ENCODE measurements at places on chromosomes 16 and 17.
A peak's percentile ranks its signal among the peaks of the same experiment; 100 is the strongest.

DNA sequence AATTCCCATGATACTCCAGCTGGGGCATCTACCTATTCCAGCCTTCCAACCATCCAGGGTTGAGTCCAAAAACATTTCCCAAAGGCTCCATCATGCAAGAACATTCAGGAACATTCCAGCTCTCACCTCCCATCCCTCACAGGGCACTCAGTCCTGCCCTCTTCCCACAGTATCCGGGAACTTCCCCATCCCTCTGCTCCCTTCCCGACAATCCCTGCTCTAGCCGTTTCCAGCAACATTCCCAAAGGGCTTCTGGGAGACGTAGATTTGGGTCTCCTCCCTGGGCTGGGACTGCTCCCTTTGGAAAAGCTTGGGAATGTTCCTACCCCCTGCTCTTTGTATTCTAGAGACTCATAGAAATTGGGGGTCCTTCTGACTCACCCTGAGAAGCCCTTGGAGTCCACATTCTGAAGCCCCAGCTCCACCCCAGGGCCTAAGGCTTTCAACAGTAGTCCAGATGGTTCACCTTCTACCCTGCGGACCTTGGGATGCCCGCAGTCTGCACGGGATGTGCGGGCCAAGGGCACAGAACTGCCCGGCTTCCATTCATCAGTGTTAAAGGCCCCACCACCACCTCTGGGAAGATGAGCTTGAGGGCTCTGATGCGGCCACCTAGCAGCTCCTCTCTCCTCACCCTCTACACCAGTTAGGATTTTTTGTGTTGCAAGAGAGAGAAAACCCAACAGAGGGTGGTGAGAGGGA, 25.4 kb downstream of the NGFR start:
- DNase-seq, result no peak

- no peak for DNase-seq
Measured at GRCh38 chr16:27446721-27447120, 44.7 kb downstream of the IL21R start.

DNA sequence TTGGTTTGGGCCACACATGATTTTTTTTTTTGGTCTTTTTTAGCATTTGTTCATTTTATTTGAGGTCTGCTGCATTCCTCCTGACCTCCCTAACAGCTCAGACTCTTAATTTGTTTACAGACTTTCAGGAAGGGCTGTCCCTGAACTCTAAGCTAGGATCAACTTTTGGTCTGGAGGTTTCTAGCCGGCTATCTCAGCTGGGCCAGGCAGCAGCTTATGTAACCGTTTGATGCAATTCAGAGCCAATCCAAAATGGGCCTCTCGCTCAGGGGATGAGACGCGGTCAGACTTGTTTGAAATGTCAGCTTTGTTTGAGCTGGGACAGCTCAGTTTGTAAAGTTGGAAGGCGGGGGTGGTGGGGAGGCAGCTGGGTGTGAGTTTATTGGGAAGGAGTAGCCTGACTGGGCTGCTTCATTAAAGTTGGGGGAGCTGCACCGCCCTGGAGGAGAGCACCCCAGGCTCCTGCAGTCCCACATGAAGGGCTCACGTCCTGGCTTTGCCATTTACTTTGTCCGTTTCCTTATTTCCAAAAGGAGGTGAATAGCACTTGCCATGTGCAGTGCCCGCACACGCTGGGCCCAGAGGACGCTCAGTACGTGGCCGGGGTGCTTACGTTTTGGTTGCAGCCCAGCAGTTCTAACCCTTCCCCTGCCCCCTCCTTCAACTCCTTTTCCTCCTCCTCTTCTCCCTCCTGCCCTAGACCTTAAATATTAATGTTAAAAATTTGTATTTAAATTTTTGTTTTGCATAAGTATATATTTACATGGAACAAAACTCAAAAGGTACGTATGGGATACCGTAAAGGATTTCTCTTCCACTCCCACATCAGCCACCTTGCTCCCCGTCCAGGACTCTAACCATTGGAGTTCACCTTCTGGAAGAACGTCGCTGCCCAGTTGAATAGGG, 121.2 kb downstream of the SNX29 start:
- DNase-seq, result peak; percentile 46

GRCh38 chr17:76250141-76250540, 9.8 kb upstream of the RNF157 start:
- DNase-seq, result no peak

- peak; percentile 88 for DNase-seq
Measured at GRCh38 chr17:81923302-81924260, 4.0 kb downstream of the MAFG start.

- DNase-seq, result peak; percentile 43
Measured at GRCh38 chr16:74297145-74297665, 591 bp downstream of the PSMD7 start.

DNA sequence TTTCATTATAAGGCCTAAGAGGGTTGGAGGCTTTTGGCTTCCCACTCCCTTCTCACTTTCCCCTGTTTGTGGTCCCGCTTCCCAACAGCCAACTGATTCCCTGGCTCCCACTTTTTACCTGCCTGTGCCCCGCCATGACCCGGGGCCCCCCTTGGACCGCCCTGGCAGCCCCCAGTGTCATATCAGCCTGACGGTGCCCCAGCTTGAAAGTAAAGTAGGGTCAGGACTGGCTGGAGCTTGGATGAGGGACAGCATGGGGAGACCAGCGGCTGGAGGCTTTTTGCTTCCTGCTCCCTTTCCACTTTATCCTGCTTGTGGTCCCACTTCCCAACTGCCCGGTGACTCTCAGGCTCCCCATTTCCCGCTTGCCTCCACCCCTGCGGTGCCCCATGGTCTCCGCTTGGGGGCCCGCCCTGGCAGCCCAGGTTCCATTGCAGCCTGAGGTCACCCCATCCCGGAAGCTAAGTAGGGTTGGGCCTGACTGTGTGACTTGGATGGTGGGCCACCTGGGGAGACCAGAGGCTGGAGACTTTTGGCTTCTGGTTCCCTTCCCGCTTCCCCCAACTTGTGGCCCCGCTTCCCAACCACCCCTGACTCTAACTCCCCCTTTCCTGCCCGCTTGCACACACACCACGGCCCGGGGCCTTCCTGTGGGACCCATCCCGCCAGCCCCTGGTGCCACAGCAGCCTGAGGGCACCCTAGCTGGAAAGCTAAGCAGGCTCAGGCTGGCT, 2274.7 kb downstream of the TP53TG3F start:
- no peak for DNase-seq

DNA sequence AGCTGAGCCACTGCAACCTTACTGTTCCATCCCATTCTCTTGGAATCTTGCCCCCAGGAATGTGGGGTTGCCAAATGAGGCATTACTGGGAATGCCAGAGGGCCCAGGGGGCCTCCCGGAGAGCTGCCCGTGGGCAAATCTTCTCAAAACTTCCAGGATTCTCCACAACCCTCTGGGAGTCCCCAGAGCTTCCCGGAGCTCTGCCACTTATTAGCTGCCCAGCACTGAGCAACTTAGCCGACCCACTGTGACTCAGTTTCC, 306.0 kb downstream of the FOXL1 start:
- no peak for DNase-seq

DNA sequence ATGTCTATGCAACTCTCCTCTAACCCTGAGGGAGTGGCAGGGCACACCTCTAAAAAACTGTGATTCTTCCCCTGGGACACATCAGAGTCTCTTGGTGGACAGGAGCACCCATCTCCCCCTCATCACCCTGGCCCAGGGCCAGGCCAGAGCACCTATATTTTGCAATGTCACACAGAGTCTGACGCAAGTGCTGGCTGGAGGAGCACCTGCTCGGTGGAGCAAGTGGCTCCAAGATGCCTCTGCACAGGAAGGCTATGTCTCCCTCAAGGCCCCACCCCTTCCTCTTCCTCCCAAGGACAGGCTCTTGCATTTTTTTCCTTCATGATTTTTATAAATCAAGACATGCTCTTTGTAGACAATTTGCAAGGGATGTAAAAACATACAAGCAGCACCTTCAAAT, 13.3 kb downstream of the SNN start:
- no peak for DNase-seq

- no peak for DNase-seq
Measured at GRCh38 chr16:55392701-55393100, 68.7 kb downstream of the IRX6 start.

DNA sequence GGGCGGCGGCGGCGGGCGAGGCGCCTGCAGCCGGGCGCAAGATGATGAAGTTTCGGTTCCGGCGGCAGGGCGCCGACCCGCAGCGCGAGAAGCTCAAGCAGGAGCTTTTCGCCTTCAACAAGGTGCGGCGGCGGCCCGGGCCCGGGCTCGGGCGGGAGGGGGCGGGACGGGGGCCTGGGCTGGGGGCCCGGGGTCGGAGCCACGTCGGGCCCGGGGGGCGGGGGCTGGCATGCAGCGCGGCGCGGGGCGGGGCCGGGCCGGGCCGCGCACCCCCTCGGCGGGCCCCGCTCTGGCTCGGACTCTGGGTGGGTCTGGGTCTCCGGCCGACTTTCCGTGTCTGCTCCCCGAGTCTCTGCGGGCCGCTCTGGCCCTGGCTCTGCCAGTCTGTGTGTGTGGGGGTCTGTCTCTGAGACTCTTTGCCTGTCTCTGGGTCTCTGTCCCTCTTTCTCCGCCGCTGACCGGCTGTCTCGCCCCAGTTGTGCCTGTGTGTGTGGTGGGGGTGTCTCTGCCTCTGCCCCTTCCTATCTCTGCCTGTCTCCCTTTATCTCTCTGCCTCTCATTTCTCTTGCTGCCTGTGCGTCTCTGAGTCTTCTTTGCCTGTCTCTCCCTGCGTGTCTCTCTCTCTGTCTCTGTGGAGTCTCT, 328 bp downstream of the LLGL1 start:
- no peak for DNase-seq

- no peak for DNase-seq
Measured at GRCh38 chr17:18045691-18046350, 6.6 kb downstream of the GID4 start.

DNA sequence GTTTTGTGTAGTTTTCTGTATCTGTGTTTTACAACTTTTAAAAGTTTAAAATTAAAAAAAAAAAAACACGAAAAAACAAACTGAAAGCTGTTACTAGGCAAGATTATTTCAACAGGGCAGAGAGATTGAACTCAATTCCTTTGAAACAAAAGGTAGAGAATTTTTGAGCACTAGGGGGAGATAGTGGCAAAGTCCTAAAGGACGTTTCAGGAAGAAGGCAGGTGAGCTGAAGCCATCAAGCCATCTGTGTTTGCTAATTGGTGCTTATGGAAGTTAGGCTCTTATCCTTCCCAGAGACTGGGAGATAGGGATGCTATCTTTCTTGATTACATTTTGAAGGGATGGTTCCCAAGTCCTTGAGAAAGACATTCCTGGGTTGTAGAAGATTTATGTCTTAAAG, 70.6 kb upstream of the CLEC3A start:
- DNase-seq, result no peak

DNA sequence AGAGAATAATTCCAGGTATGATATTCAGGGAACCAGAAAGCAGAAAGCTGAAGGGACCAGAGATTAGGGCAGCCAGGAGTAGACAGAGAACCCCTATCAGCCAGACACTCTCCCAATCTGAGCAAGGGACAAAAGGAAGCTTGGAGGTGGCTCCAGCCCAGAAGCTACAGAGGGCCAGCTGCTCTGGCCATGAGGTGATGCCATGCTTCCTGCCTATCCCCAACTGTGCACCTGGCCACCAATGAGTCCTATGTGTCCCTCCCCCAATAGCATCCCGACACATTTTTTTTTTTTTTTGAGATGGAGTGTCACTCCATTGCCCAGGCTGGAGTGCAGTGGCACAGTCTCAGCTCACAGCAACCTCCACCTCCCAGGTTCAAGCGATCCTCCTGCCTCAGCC, 30.0 kb downstream of the NSMCE1 start:
- DNase-seq, result no peak

DNA sequence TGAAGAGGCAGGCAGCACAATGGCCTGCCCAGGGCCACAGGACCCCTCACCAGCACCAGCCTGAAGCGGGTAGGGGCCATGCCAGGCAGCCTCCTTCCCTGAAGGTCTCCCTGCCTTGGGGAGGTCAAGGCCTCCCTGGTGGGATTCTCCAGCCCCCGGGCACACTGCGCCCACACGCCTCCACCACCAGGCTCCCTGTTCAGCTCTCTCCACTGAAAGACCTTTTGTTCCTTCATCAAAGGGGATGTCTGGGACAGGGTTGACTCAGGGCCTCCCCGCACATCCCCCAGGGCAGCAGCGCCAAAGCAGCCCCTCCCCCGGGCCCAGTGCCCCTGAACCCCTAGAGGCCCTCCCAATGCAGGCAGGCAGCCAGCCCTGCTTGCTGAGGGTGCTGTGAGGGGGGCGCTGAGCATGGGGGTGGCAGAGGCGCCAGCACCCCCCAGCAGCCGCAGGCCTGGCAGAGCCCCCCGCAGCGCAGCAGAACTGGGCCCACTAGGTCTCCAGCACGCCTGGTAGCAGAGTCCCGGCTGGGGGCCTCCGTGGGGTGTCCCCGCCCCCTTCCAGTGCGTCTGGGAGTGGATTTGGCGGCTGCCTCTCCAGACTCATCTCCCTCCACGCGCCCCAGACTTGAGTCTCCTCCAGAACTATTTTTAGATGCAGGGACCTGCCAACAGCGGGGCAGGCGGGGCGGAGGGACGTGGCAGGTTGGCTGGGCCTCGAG, 13.1 kb downstream of the BCAR1 start:
- DNase-seq, result peak; percentile 87

DNA sequence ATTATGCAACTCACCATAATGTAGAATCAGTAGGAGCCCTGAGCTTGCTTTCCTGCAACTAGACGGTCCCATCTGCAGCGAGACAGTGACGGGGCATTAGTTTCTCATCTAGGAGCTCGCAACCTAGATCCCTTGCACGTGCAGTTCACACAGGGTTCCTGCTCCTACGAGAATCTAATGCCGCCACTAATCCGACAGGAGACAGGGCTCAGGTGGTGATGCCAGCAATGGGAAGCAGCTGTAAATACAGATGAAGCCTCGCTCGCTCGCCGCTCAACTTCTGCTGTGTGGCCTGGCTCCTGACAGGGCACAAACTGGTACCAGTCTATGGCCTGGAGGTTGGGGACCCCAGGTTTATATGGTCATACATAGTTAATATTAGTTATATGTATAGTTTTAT, 394.5 kb downstream of the NPIPA8 start:
- DNase-seq, result no peak

- no peak for DNase-seq
Measured at GRCh38 chr17:80870401-80870800, 121.2 kb upstream of the CHMP6 start.

DNA sequence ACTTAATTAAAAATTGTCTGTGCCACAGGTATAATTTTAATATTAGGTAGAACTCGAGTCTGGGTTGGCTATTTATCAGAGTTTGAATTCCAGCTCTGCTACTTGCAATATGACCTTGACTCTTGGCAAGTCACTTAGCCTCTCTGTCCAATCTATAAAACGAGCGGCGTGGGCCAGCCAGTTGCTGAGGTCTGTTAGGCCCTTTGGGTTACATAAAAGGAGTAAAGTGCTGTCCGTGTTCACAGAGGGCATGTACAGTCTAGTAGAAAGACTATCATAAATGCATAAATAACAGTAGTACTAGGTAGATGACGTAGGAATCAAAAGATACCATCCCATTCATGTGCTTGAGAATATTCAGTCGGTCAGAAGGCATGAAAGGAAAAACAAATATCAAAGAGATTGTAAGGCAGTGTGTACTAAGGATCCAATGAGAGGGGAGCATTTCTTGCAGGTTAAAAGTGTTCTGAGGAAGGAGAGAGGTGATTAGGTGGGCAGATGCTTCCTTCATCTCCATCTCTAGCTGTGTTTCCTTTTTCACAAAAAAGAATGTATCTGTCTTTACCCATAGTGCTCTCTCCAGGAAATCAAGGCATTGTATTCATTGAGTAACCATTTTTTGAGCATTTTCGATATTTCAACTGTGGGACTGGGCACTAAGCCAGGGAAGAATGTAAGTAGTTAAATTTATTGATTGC, 2.4 kb downstream of the TNRC6A start:
- DNase-seq, result peak; percentile 73

GRCh38 chr17:67021743-67022450, 22.5 kb upstream of the CACNG1 start:
- no peak for DNase-seq

GRCh38 chr17:42005166-42005565, 12.1 kb downstream of the DNAJC7 start:
- no peak for DNase-seq

- DNase-seq, result no peak
Measured at GRCh38 chr16:22814711-22815105, 746 bp downstream of the HS3ST2 start.
